ENCODE measurements at places on chromosomes 4 and X.
A peak's percentile ranks its signal among the peaks of the same experiment; 100 is the strongest.

DNA sequence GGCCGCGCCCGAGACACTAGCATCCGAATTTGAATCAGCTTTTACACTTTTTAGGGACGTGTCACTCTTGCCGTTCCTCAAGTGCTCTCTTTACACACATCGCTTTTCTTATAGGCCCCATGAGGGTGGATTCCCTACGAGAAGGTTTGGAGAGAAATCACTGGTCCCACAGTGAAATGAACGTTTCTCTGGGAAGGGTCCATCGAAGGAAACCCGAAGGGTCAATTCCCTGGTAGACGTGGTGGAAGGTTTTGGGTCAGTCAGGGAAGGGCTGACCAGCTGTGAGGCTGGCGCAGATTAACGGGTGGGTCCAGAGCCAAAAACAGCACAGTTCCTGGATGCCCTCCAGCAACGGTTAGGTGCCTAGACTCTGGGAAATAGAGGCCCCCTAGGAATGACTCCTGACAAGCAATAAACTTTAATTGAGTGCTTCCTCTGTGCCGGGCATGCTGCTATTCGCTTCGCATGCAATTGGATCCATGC, 35.9 kb downstream of the ETDC start:
- peak; percentile 42 for DNase-seq

GRCh38 chrX:85922821-85923220, 124.5 kb downstream of the CHM start:
- DNase-seq = no peak

DNA sequence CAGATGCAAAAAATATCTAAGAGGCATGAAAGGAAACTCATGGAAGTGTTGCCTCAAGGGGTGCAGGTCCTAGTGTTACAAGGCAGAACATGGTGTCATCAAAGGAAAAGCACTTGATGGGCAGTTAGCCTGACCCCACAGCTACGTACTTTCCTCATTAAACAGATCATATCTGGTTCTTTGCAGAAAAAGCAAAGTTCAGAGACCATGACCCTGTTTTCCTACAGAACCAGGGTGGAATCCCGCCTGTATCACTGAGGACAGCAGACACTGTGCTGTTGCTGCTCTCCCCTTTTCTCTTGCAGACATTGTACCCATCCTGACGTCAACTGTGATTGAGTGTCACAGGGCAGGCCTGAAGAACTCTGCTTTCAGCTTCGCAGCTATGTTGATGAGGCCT, 91.7 kb downstream of the RFC1 start:
- no peak for DNase-seq

DNA sequence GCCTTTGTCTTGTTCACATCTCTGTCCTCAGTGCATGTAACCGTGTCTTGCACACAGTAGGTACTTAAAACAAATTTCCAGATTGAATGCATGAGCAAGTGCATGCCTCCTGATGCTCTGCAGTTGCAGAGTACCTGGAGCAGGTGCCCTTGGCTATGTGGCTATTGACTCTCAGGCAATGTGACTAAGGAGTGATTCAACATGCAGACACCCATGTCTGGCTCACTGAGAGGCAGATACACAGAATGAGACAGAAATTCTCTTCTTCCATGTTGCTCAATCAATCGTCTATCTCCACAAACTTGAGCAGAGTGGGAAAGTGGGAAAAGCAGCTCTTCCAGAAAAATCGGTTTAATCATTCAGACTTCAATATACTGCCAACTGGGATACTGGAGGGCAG, 111.0 kb downstream of the CHRDL1 start:
- no peak for DNase-seq

- peak; percentile 72 for DNase-seq
Observed at GRCh38 chr4:15779306-15779705, 1.2 kb downstream of the CD38 start.

- no peak for DNase-seq
Observed at GRCh38 chr4:81460191-81460701, 11.5 kb downstream of the RASGEF1B start.

GRCh38 chr4:25870081-25870480, 7.3 kb upstream of the SEL1L3 start:
- no peak for DNase-seq

All from tibial nerve (tissue), 4 donors.